Right renal pelvis (tissue), 4 donors: ENCODE measurements at places on chromosomes 5 and 9. TPM values are rescaled to one million over a fixed set of nuclear protein-coding genes. Genes with fewer than 3 reads are reported as not detected.

DNA sequence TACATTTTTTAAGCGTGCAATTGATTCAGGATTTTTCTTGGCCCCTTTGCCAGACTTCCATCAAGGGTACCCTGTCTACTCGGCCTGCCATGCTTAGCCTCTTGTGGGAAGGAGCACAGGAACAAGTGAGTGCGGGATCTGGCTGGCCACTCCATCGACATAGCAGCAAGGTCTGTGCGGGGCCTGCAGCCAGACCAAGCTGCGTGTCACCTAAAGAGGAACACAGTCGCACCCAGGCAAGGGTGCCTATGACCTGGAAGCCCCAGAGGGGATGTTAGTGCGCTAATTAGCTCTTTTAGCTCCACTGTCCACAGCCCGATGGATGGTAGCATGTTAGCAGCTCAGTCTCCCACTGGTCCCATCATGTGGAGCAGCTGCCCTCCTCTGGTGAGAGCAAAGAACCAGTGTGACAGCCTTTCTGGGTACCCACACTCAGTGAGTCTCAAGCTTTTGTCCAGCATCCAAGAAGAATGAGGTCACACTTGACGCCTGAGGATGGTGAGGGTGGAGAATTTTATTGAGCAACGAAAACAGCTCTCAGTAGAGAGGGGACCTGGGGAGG is 38.7 kb downstream of the FTMT start:
- DNase-seq: no peak

DNA sequence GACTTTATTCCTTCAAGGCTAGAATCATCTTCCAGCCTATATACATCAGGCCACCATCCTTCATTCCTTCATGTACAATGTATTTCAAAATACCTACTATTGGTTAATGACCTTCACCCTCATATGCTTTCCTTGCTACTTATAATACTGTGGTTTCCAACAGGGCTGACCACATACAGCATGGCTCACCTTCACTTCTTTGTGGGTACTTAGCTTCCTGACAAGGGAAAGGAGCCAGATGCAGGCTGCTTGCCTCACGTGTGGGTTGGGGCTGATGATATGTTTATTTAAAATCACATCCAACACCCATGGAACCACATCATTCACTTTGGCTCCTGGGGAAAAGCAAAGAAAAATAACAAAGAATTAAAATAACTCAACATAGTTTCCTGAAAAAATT is 63.9 kb upstream of the OR2K2 start:
- DNase-seq: no peak

GRCh38 chr9:113984639-113985380 is 93.3 kb downstream of the AMBP start:
- DNase-seq: no peak

The SLC36A2 gene
- 8.8 TPM for polyA plus RNA-seq

- peak; percentile 65 for DNase-seq
Observed at GRCh38 chr5:114055318-114056184, 306.3 kb upstream of the KCNN2 start.

- no peak for DNase-seq
Observed at GRCh38 chr9:71636143-71636839, 132.0 kb downstream of the CEMIP2 start.
